ENCODE measurements at places on chromosomes 2 and 18. TPM values are rescaled to one million over a fixed set of nuclear protein-coding genes. Genes with fewer than 3 reads are reported as not detected.

CRYBA2 gene
- total RNA-seq, result not detected

FABP1 gene
- total RNA-seq, result not detected

- no peak for DNase-seq
These were observed 38.7 kb downstream of the PDIA6 start for GRCh38 chr2:10773821-10774341.

DNA sequence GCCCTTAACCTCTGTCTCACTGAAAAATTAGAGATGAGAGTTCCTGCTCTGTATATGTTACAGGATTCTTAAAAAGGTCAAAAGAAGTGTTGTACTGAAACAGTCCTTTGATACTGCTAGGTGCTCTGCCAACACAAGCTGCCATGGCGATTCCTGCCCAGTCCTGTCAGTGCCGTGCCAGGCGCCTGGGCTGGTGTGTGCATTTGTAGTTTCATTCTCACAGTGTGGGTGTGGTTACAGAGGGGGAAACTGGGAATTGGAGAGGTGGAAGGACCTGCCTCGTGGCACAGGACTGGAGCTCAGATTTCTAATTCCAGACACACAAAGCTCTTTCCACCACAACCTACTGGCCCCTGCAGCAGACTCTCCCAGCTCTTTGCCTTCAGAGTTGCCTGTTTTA is 122.3 kb upstream of the RAB6C start:
- DNase-seq, result no peak

- DNase-seq, result no peak
These were observed 108.8 kb downstream of the FARSB start for GRCh38 chr2:222547083-222547482.
